Putamen (tissue), 1 donor: ENCODE measurements at places on chromosomes 4 and X.

GRCh38 chr4:177109769-177110168, 199.9 kb upstream of the NEIL3 start:
- no peak for DNase-seq

- DNase-seq, result no peak
Observed at GRCh38 chr4:140100771-140101170, 53.2 kb downstream of the MAML3 start.

GRCh38 chr4:78566834-78567499, 15.4 kb downstream of the ANXA3 start:
- no peak for DNase-seq

GRCh38 chr4:147576084-147576483, 41.1 kb upstream of the TMEM184C start:
- no peak for DNase-seq

- no peak for DNase-seq
Observed at GRCh38 chr4:153209410-153209809, 5.2 kb downstream of the TRIM2 start.

DNA sequence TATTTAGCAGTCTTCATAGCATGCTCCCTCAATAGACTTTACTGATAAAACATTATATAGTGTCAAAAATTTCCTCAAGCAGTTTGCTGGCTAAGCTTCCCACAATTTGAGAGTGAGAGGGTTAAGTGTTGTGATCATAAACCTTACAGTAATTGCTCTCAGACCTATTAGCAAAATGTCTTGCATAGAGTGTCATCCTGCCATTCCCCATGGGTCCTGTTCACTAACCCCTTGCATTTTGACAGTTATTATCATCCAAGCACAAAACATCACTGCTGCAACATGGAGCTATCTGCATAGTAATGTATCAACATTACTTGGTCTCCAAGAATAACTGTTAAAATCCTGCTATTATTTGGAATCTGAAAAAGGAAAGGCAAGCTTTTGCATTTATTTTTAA, 196.1 kb upstream of the GK2 start:
- DNase-seq, result no peak

DNA sequence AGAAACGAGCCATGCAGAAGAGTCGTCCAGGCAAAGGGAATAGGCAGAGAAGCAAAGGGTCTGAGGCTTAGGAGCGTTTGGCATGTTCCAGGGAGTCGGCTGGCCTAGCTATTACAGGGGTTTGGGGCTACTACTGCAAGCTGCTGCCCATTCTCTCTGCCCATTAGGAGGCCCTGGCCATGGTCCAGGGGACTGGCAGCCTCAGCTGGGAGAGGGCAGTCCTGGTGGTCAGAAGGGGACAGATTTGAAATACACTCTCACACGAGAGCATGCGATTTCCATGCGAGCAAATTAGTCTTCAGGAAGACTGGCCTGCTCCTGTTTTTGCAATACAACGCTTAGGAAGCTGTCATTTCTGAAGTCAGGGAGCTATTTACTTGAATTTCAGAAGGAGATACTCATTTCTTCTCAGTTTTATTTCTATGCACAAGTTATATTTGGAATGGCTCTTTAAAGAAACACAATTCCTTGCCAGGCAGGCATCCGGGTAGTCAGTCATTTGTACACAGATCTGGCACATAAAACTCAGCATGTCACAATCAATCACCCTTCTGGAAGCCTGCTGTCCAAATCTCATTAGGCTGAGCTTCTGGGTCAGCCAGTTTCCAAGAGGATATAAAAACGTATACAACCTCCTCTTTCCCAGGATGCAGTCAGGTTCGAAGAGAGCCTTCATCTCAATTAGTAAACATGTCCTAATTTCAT, 27.0 kb downstream of the PROM1 start:
- DNase-seq, result no peak

- no peak for DNase-seq
Observed at GRCh38 chr4:52071791-52072546, 20.9 kb downstream of the SPATA18 start.

DNA sequence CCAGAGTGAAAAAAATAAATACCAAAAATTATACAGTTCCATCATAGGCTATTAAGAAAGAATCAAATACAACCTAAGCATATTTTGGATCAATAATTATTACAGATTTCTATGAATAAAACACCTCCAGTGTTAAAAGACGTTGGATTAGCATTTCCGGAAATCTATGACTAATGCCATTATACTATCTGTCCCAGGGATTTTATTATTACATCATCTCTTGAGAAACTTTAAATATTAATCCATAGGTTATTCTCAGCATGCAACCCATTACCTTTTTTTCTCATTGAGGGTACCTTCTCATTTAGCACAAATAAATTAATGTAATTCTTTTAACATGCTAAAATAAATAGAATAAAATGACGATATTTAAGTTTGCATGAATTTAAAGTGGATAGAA, 44.6 kb downstream of the CXorf58 start:
- DNase-seq, result no peak

GRCh38 chrX:131187206-131187605, 101.9 kb downstream of the IGSF1 start:
- no peak for DNase-seq

DNA sequence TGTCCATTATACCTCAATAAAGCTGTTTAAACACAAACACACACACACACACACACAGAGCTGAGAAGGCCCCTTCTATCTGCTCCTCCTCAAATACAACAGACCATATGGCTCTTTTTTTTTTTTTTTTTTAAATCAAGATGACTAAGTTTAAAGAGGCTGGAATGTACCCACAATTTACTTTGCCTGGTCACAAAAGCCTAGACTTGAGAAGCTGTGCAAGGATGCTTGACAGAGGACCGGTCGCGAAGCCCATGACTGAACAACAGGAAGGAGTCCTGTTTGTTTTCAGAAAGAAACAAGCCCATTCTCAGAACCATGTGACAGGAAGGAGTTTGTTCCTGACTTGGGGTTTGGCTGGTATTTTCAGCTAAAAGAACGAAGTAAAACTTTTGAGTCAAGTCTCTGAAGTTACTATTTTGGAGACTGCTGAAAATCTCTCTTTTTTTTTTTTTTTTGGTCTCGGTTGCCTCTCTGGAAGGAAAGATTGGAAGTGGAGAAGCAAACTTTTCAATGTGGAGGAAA, 650.9 kb upstream of the TENM3 start:
- DNase-seq, result peak; percentile 17

- DNase-seq, result no peak
Observed at GRCh38 chr4:37754410-37755185, 68.4 kb upstream of the RELL1 start.

DNA sequence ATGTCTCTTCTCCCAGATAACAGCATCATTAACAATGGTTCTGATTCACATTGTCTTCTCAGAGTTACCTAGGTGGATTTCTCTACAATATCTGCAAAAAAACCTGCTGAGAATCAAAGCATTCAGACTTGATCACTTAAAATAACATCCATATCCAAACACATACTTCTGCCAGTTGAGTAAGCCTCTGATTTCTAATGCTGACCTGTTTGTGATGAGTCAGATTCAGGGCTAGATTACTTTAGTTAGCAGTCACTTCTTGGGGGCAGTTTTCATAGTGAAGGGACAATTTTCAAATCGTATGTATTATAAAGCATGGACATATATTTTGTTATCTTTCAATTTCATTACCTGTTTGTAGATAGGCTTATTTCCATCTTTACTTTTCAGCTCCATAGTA, 35.5 kb downstream of the CCNI start:
- no peak for DNase-seq

DNA sequence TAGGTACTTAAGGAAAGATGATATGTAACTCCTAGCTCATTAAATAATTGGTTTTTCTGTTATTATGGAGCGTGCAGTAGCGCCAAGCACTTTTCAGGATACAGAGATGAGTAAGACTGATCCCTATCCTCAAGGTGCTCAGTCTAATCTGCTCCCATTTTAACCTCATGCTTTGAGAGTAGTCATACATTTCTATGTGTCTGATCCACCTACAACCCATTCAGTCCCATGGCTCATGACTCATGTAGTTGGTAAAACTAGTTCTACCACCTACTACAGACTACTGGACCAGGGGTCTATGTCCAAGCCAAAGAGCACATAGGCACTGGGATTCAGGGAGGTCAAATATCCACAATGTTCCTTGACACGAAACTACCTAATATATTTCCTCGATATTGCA, 60.8 kb downstream of the TMEM154 start:
- no peak for DNase-seq

DNA sequence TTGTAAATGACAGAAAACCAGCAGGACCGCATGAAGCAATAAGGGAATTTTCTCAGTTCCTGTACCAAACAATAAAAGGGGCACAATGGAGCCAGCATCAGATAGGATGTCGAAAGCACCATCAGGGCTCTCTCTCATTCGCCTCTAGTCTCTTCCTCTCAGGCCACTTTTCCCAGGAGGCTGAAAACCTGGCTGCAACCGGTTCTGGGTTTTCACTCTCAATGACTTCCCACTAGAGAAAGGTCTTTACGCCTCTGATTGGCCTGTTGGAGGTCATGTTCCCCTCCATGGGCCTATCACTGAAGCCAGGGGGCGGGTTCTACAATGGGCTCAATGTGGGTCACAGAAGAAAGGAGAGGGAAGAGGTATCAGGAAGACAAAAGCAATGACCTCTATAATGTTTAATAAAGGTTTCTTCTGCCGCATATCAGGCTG, 29.3 kb downstream of the ZNF827 start:
- DNase-seq, result no peak

DNA sequence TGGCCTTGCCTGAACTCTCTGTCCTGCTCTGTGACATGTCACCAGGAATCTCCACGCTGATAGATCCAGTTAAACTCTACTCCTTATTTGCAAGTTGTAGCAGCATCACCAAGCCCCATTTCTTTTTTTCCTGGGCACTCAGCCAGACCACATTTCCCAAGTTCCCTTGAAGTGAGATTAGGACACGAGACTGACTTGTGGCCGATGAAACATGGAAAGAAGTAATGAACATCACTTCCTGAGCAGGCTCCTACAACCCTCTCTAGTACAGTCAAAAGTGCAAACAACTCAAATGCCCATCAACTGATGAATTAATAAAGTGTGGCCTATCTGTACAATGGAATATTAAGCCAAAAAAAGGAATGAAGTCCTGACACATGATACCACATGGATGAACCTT, 74.6 kb downstream of the MAP3K15 start:
- DNase-seq, result no peak

DNA sequence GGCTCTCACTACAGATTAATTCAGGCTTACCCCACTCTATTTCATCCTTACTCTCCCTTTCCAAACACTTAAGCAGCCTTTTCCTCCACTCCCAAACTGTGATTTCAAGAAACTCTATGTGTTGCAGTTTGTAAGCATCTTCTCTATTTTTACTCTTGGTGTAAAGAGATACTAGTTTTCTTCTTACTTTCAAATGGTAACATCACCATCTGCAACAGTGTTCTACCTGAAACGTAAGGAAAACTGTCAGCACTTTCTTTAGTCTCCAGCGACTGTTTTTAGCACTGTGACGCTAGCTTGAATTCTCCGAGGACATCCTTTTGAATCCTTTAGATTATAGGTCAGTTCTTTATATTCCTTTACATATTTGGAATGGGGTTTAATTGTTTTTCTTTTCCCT, 335.2 kb downstream of the PDGFC start:
- DNase-seq, result no peak

GRCh38 chr4:6621556-6621927, 18.9 kb upstream of the MRFAP1 start:
- DNase-seq, result no peak

DNA sequence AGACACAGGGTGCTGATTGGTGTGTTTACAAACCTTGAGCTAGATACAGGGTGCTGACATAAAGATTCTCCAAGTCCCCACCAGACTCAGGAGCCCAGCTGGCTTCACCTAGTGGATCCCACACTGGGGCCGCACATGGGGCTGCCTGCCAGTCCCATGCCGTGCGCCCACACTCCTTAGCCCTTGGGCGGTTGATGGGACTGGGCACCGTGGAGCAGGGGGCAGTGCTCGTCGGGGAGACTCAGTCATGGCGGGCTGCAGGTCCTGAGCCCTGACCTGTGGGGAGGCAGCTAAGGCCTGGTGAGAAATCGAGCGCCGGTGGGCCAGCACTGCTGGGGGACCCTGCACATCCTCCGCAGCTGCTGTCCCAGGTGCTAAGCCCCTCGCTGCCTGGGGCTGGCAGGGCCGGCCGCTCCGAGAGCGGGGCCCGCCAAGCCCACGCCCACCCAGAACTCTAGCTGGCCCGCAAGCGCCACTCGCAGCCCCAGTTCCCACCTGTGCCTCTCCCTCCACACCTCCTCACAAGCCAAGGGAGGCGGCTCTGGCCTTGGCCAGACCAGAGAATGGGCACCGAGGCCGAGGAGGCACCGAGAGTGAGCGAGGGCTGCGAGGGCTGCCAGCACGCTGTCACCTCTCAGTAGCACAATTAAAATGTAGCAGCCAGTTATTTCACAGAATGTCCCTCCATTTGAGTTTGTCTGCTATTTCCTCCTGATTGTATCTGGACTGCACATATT, 76.1 kb upstream of the PNPLA4 start:
- no peak for DNase-seq

DNA sequence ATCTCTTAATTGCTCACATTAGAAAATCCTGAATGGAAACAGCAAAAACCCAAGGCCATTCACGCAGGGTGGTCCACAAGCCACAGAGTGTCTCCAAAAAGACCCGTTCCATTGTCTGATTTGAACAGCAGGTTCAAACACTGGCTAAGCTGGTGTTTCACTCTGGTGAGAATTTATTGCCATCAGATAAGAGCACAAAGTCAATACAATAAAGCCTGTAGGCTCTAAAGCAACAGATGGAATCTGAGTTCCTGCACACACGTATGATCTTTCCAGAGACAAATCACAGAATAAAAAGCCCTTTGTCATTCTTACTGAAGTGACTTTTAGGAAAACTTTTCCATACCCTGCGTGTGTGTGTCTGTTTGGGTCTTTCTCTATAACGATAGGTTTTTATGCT, 5.1 kb upstream of the SFRP2 start:
- DNase-seq, result no peak

GRCh38 chr4:114361249-114361648, 237.4 kb upstream of the UGT8 start:
- no peak for DNase-seq

- DNase-seq, result no peak
Observed at GRCh38 chr4:78656968-78657445, 105.4 kb downstream of the ANXA3 start.

- DNase-seq, result peak; percentile 66
Observed at GRCh38 chr4:16001484-16001858, 38.5 kb upstream of the FGFBP2 start.

- no peak for DNase-seq
Observed at GRCh38 chr4:183287677-183288076, 32.4 kb downstream of the CLDN22 start.

GRCh38 chrX:118780911-118781310, 42.7 kb upstream of the ZCCHC12 start:
- DNase-seq, result no peak

- DNase-seq, result no peak
Observed at GRCh38 chr4:175033162-175033561, 115.0 kb downstream of the ADAM29 start.

- DNase-seq, result no peak
Observed at GRCh38 chr4:137623013-137623412, 90.7 kb upstream of the PCDH18 start.

DNA sequence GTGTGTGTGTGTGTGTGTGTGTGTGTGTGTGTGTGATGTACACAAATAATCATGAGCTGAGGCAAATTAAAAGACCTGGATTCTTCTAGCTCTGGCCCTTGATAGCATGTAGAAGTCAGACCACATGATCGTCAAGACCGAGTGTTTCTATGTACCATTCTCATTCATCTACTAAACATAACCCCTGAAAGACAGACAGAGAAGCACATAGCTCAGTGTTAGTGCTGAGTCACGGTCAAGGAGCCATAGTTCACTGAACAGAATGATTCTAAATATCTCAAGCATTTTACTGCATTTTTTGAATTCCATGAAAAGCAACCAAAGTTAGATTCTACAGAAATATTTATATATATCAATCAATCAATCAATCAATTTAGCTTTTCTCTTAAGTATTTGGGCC, 412.3 kb upstream of the CXorf51A start:
- no peak for DNase-seq
